ENCODE measurements at places on chromosomes 12 and 14. TPM values are rescaled to one million over a fixed set of nuclear protein-coding genes. Genes with fewer than 3 reads are reported as not detected.

The SERPINA5 gene
- total RNA-seq = not detected

The FGF6 gene
- not detected for total RNA-seq

The GZMB gene
- total RNA-seq = under 0.01 TPM

The TPH2 gene
- not detected for total RNA-seq

The SYT1 gene
- total RNA-seq = 0.81 TPM

The SIX1 gene
- total RNA-seq = not detected

The ANKS1B gene
- total RNA-seq = not detected

The RNF212B gene
- total RNA-seq = not detected

The TEX22 gene
- total RNA-seq = 1.1 TPM

The OR6C2 gene
- not detected for total RNA-seq

The MGP gene
- under 0.01 TPM for total RNA-seq

The RPL10L gene
- not detected for total RNA-seq

The RTN1 gene
- total RNA-seq = 0.54 TPM

The SPX gene
- under 0.01 TPM for total RNA-seq

The OVCH1 gene
- total RNA-seq = not detected

The ACSM4 gene
- not detected for total RNA-seq

Data from hematopoietic multipotent progenitor cell (in vitro differentiated cells).